ENCODE measurements at places on chromosomes 16 and 17.

DNA sequence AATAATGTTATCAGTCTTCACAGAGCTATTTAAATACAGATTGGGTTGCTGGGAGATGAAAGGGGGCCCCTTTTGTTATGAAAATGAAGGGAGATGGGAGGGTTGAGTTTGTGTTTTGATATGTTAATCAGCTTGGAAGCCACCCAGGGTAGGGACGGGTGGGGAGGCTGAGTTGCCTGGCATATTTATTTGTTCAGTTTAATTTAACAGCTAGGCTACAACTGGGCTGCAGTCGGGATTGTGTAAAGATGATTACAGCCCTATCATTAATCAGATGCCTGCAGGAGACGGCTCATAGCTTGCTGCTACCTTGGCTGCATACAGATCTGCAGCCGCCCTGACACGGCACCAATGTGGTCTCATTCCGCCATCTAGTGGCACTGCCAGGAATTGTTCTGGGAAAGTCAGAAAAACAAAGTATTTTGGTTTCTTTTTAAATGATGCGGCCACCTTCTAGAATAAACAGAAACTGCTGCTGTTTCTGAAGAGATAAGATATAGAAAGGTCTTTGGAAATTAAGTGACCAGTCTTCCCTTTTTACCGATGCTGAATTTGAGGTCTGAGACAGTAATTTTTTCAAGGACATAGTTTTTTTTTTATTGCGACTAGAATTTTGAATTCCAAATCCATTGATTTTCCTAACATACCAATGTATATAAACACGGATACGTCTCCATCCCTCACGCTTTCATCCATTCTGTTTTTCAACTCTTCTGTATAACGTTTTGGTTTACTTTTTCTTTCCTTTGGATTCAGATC, 458.0 kb upstream of the ASIC2 start:
- DNase-seq = peak; percentile 75

DNA sequence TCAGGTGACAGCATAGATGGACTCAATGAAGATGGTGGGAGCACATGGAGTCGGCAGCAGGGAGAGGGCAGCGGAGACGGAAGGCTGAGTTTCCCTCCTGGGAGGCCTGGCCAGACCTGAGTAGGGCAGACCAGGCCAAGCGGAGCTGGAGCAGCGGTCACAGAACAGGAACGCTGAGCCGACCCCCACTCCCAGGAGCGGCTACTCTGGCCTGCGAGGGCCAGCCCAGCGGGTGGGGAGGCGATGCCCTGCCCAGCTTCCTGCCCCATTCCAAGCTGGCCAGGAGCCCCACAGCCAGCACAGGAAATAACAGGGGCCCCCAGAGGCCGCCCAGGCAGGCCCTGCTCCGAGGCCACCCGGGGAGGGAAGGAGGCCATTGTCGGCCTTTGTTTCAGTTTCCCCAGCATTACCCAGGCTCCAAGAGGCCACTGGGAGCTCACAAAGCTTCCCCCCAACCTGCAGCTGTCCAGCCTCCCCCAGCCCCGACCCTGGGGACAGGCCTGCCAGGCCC, 79.8 kb downstream of the ZNF423 start:
- peak; percentile 71 for DNase-seq

GRCh38 chr17:40122136-40122998, 596 bp downstream of the MSL1 start:
- peak; percentile 67 for DNase-seq

DNA sequence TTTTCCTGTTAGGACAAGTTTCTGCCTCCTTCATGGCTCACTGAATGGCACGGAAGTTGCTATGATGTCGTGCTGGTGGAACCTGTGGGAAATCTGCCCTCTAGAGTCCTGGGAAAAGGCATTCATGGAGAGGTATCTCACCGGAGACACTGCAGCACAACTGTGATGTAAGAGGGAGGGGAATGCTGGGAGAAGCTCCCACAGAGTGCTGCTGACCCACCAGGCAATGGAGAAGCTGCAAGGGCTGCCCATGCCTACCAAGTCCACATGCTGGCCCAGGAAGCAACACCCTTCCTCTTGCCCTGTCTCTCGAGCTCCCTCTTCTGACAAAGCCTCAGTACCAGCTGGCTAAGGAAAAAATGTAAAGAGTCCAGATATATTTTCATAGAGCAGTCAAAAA, 45.2 kb upstream of the SLC5A11 start:
- DNase-seq = no peak

- peak; percentile 70 for DNase-seq
Observed at GRCh38 chr16:17328932-17329331, 141.8 kb downstream of the XYLT1 start.

DNA sequence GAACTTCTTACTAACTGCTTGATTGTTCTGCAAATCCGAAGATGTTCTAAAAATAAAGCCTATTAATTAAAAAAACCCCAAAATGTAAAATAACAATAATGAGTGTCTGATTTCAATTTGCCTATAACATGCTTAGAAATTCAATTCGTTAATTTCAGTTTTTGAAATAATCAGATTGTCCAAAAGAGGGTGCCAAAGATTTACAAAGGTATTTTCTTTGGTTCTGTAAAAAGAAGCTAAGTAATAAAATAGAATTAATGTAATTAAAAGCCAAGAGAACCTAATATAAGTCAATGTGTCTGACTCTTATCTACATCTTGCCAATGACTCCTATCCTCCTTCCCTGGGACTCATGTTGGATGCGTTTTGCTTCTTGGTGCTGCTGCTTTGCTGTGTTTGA, 75.0 kb upstream of the CPHXL start:
- peak; percentile 21 for DNase-seq

DNA sequence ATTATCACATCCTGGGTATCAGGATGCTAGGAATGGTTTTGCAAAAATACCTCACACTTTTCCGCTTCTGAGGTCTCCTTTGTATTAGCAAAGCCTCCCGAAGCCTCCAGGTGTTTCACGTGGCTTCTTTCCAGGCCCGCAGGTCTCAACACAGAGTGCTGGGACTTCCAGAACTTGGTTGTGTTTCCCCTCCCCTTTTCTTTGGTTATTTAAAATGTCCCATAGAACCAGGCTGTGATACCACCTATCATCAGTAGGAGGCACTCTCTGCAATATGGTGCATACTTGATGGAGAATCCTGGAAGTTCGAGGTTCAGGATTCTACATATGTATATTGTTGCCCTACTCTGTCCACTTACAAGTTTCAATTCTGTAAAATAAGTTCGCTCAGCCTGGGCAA, 28.8 kb downstream of the ATP2C2 start:
- DNase-seq = peak; percentile 20

DNA sequence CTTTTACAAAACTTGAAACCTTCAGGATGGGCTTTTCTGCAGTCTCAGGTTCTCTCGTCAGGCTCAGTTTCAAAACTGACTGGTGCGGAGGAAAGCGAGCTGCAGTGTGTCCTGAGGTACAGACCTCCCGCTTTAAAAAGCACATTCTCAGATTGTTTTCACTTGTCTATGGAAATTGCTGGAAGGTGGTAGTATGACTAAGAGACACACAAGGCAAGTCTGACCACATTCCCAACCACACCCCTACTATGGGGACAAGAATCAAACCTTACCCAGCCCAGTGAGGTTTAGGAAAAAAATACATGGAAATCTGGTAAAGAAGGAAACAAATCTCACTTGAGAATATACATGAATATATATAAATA, 18.2 kb downstream of the SRP68 start:
- DNase-seq = no peak

- DNase-seq = peak; percentile 59
Observed at GRCh38 chr16:67301080-67301782, 21.9 kb downstream of the PLEKHG4 start.

DNA sequence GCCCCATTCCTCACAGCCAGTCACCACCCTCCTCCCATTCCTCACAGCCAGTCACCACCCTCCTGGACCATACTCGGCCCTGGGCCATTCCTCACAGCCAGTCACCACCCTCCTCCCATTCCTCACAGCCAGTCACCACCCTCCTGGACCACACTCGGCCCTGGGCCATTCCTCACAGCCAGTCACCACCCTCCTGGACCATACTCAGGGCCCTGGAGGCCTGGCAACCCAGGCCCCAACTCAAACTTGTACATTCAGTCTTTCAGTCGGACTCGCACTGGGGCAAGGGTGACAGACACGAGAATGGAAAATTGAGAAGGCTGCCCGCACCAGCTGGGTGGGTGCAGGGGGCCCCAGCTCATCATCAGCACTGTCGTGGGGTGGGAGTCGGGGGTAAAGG, 30.4 kb upstream of the FOXK2 start:
- no peak for DNase-seq

- no peak for DNase-seq
Observed at GRCh38 chr17:45088741-45089140, 27.6 kb downstream of the NMT1 start.

- peak; percentile 38 for DNase-seq
Observed at GRCh38 chr17:17416007-17416399, 60.8 kb upstream of the MED9 start.

GRCh38 chr17:18978655-18979054, 25.9 kb downstream of the FAM83G start:
- DNase-seq = no peak

DNA sequence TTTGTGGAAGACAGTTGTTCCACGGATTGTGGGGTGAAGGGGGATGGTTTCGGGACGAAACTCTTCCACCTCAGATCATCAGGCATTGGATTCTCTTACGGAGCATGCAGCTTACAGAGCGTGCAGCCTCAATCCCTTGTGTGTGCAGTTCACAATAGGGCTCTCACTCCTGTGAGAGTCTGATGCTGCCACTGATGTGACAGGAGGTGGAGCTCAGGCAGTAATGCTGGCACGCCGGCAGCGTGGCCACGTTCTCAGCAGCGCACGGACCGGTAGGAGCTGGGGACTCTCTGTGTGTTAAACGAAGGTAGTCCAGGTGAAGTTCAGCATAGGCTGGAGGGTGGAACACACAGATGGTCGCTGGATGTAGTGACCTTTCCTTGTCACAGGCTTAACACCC, 37.8 kb downstream of the SEC14L1 start:
- no peak for DNase-seq

DNA sequence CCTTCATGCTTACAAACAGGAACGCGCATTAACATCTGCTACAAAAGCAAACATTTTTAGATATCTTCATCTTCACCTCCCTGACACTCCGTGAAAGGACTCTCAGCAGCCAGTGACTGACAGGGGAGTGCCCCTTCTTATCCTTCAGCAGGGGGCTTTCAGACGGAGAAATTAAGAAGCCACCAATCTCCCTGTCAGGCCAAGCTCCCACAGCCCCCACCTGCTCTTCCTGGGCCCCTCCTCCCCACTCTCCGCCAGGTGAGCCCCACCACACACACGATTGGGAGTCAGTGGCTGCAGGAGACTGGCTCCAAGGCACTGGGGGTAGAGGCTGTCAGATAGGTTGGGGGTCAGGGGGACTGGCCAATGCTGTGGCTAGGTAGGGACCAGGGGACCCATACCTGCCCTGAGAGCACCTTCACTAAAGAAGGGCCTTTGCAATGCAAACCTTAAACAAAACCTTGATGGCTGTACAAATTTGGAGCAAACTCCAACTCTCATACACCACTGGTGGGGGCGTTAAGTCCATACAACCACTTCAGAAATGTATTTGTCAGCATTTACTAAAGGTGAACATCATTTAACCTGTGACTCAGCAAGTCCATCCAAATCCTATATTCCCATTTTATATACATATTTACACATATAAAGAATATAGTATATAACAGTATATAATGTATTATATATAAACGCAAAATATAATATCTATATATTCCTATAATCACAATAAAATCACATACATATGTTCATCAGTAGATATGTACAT, 232.2 kb downstream of the ZNF423 start:
- DNase-seq = peak; percentile 7

- DNase-seq = no peak
Observed at GRCh38 chr17:57856792-57857620, 7.2 kb upstream of the MRPS23 start.

DNA sequence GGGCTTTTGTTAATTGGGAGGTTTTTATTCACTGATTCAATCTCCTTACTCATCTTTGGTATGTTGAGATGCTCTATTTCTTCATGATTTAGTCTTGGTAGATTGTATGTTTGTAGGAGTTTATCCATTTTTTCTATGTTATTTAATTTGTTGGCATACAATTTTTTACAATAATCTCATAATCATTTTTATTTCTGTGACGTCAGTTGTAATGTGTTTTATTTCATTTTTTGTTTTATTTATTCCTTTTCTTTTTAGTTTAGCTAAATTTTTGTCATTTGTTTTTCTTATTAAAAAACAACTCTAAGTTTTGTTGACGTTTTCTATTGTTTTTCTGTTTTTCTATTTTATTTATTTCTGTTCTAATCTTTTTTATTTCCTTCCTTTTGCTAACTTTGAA, 389.8 kb downstream of the HS3ST3B1 start:
- no peak for DNase-seq

- DNase-seq = no peak
Observed at GRCh38 chr17:3744014-3744413, 20.3 kb downstream of the HASPIN start.

- DNase-seq = no peak
Observed at GRCh38 chr16:1526608-1527555, 6.6 kb upstream of the TMEM204 start.
